ENCODE measurements at places on chromosomes 6 and 20. TPM values are rescaled to one million over a fixed set of nuclear protein-coding genes. Genes with fewer than 3 reads are reported as not detected.

Gene NRN1
- total RNA-seq: 1.6 TPM

Gene C6orf52
- total RNA-seq: 0.84 TPM

Gene C6orf47
- total RNA-seq: 18.1 TPM

Gene MOCS3
- 4.1 TPM for total RNA-seq
